Activated CD4-positive, alpha-beta T cell treated with anti-CD3 and anti-CD28 coated beads for 48 hours (primary cell): ENCODE measurements at places on chromosomes 11 and 22.

- DNase-seq, result no peak
Measured at GRCh38 chr11:31247321-31247720, 122.2 kb downstream of the DCDC1 start.

- no peak for DNase-seq
Measured at GRCh38 chr22:19805821-19806212, 45.2 kb downstream of the TBX1 start.

GRCh38 chr11:35511666-35512065, 13.8 kb downstream of the PAMR1 start:
- no peak for DNase-seq

DNA sequence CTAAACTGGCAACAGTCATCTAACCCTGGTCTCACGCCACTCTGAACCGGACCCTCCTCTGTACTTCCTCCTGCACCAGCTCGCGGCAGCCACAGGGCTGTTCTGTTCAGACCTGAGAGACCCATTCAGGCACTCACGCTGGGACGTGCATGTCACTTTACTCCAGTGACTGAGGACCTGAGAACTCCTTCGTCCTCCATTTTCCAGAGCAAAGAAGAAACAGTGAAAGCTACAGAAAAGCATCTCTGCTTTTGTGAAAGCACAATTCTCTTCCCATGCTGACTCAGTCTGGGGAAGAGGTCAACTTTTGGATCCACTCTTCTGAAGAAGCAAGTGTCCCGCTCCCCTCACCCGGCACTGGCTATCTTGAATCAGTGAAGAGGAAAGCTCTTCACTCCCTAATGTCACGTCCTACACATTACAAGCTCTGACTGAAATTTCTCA, 24.5 kb downstream of the PISD start:
- DNase-seq, result no peak

DNA sequence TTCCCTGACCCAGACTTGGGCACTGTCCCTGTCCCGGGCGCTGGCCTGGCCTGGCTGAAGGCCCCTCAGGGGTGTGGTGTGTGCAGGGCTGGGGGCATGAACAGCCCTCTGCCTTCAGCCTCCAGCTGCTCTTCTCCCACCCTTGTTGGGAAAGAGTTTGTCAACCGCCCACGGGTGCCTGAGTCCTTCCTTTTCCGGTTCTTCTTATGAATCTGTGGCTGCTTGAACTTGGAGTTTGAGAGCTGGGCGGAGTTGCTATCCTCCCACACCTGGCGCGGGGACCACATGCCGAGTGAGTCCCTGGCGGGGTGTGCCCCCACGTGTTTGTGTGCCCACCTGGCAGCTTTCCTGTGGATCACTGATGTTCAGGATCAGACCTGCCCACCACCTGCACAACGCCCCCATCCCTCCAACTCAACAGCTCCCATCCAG, 13.4 kb downstream of the NFAM1 start:
- peak; percentile 11 for DNase-seq
